ENCODE measurements at places on chromosomes 7 and 10.

DNA sequence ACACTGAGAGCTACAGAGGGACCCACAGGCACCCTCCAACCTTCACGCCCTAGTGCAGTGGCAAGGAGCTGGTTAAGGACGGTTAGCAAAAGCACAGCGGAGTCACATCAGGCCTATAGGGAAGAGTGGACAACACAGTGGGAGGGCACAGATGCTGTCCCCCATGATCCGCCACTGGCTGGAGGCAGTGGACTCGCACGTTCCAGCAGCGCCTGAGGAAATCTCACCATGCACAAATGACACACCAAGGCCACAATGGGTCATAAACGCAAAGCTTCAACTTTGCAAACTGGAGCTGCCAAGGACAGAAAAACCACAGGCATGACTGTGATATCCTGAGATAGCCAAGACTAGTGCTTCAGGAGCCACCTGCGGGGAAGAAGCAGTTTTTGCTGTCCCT, 58.8 kb downstream of the GRB10 start:
- DNase-seq: no peak

- DNase-seq: no peak
Measured at GRCh38 chr10:131516285-131516684, 204.8 kb upstream of the TCERG1L start.

DNA sequence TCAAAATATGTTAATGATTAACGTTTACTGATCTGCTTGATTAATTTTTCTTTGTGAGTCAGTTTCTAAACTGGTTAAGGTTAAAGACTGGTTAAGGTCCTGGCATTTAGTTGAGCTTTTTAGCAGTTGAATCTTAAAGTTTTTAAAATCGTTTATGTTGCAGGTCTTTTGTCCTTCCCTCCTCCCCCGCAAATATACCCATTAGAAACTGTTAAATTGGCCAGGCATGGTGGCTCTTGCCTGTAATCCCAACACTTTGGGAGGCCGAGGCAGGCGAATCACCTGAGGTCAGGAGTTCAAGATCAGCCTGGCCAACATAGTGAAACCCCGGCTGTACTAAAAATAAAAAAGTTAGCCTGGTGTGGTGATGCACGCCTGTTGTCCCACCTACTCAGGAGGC, 100.9 kb downstream of the PODXL start:
- no peak for DNase-seq

GRCh38 chr7:113561446-113561845, 357.4 kb downstream of the PPP1R3A start:
- no peak for DNase-seq

DNA sequence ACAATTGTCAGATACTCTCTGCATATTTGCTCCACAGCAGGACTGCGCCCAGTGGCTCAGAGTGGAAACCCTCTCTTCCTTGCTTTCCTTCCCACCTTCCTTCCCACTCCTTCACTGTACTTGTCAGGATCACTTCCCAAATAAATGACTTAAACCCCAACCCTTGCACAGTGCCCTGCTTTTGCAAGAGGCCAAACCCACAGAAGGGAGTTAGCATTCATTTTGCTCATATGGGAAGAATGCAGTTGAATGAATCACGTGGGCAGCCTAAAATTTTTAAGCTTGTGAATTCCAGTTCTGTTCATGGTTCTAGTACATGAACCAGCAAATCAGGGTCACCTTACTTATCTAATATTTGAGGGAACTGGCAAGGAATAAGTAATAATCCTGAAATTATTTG, 47.7 kb upstream of the SFMBT2 start:
- no peak for DNase-seq

DNA sequence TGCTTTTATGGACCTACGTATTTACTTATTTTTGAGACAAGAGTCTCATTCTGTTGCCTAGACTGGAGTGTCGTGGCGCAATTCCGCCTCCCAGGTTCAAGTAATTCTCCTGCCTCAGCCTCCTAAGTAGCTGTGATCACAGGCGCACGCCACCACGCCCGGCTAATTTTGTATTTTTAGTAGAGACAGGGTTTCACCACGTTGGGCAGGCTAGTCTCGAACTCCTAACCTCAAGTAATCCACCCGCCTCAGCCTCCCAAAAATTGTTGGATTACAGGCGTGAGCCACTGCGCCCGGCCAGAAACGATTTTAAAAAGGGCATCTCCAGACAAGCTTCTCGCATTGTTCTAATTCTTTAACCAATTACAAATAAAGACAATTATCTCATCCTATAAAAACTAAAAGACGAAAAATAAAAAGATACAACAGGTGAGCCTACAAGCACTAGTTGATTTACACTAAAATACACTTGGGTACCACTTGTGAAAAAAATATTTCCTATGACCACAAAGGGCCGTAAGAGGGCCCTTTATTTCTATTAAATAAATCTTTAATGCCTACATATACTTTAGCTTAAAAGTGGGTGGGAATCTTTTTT, 2.4 kb downstream of the TRA2A start:
- DNase-seq: no peak

GRCh38 chr7:15158141-15158810, 255.7 kb upstream of the DGKB start:
- DNase-seq: no peak

- DNase-seq: no peak
Measured at GRCh38 chr10:51696251-51696650, 3.1 kb downstream of the CSTF2T start.

- no peak for DNase-seq
Measured at GRCh38 chr7:132475037-132475668, 101.1 kb downstream of the PLXNA4 start.

DNA sequence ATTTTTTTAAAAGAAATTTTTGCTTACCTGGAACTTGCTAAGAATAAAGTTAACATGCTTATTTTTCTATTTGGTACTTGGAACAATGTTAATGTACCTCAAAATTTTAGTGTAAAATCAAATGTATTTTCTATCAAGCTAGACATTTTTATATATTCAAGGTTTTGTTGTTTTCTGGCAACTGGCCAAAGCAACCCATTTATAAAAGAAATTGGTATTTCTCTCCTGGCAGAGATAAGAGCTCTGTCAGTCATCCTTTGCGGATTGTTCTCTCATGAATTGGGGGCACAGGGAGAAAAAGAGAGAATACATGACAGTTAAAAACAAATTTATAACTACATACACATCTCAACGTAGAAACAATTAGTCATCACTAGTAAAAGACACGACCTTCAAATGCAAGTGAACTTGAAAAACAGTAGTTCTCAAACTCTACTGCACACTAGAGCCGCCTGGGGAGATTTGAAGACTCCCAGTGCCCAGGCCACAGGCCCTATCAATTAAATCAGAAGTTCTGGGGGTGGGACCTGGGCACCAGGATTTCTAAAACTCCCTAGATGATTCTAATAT, 152.4 kb upstream of the LAMB4 start:
- DNase-seq: no peak

GRCh38 chr7:38858259-38858884, 50.6 kb downstream of the VPS41 start:
- DNase-seq: no peak
